ENCODE measurements at places on chromosomes 7 and 10. TPM values are rescaled to one million over a fixed set of nuclear protein-coding genes. Genes with fewer than 3 reads are reported as not detected.

- DNase-seq: no peak
Observed at GRCh38 chr10:72254813-72255568, 18.7 kb upstream of the DDIT4 start.

DNA sequence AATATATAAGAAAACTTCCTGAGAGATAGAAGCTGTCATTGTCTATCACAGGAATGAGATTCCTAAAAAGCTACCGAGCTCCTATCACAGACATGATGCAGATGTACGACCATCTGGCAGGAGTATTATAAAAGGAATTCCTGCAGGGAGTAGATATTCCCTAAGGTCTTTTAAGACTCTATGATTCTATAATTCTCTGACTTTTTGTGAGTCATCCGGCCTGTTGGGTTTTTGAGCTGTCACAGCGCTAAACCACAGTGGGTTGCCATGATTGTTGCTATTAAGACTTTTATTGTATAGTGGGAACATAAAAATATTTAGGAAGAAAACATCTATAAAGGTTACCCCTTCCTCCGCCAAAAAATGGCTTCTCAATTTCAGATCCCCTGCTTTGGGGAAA lies 223.4 kb downstream of the BMPER start:
- no peak for DNase-seq

- DNase-seq: no peak
Observed at GRCh38 chr10:14570800-14571199, 203.9 kb downstream of the FAM107B start.

The PTF1A gene
- total RNA-seq: not detected

- DNase-seq: no peak
Observed at GRCh38 chr10:79180414-79181221, 111.9 kb downstream of the ZMIZ1 start.

- DNase-seq: no peak
Observed at GRCh38 chr7:49400891-49401550, 372.4 kb upstream of the VWC2 start.

DNA sequence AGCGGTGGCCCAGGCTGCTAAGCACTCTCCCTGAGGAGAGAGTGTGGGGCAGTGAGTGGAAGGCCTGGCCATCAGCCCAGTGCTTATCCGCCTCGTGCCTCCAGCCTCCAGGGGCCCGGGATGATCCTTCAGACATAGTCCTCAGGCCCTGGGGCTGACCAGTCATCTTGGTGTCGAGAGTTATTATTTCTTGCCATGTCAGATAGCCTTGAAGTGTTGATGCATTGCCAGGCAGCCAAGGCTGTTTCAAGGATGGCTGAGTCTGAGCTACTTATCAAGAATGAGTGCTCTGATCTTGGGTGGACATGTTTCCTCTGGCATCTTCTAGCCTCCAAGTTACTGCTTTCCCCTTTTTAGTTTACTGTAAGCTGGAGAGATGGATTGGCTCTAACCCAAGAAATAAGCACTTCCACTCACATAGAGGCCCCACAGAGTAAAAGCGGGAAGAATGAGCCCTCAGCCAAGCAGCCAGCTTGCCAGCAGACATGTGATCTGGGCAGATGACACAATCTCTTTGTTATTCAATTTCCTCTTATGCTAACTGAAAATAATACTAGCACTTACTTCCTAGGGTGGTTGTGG lies 136.5 kb upstream of the NAMPT start:
- no peak for DNase-seq

GRCh38 chr10:22629852-22630233 lies 84.5 kb downstream of the PIP4K2A start:
- no peak for DNase-seq

DNA sequence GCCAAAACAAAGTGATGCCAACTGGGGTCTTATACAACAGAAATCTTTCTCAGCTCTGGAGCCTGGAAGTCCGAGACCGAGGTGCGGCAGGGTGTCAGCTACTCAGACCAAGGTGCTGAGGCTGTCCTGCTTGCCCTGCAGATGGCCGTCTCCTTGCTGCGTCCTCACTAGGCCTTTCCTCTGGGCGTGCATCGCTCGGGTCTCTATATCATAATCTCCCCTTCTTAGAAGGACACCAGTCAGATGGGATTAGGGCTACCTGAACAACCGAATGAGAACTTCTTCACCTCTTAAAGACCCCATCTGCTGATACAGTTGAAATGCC lies 244.7 kb downstream of the EBF3 start:
- DNase-seq: no peak

The NAPEPLD gene
- 2.4 TPM for total RNA-seq

DNA sequence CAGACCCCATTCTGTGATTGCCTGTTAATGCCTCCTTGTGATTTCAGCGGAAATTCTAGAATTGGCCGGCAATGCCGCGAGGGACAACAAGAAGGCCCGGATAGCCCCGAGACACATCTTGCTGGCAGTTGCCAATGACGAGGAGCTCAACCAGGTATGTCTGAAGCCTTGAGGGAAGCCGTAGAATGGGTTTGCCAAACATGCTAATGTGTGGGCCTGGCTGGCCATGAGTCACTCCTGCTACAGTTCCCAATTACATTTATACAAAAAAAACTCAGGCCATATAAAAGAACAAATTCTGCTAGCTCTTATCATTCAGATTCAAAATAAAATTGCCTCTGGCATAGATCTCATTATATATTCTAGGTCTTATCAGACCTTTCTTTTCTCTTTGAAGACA lies 37.4 kb downstream of the MACROH2A2 start:
- no peak for DNase-seq

DNA sequence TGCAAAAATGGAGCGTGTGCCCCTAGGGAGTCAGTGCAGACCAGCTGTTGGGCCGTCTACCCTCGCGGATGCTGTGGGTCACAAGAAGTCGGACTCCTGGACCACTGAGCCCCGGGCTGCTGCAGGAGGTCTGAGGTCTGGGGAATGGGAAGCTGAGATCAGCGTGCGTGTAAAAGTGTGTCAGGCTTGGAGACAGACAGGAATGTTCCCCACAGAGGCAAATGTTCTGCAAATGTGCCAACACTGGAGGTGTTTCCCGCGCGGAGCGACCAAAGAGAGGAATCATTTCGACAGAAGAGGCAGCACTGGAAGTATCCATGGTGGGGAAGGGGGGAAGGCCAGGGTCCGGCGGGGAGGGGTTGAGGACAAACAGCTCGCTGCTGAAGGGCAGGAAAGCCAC lies 643.8 kb upstream of the MGMT start:
- no peak for DNase-seq

The PNLIPRP2 gene
- not detected for total RNA-seq

GRCh38 chr7:79876848-79877252 lies 257.8 kb upstream of the GNAI1 start:
- no peak for DNase-seq

DNA sequence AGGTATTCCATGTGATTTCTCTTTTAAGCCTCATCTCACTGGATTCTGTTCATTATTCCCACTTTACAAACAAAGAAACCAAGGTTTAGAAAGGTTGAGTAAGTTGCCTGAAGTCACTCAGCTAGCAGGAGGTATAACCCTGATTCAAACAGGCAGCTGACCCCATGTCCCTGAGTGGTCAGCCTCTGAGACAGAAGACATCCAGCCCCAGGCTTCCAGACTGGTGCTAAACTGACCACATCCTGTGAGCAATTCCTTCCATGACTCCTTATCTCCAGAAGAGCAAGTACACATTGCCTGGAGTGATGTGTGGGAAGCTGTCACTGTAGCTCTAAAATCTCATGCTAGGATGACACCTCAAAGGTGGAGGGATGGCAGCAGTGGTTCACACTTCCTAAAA lies 3.7 kb downstream of the PLPP4 start:
- DNase-seq: no peak

DNA sequence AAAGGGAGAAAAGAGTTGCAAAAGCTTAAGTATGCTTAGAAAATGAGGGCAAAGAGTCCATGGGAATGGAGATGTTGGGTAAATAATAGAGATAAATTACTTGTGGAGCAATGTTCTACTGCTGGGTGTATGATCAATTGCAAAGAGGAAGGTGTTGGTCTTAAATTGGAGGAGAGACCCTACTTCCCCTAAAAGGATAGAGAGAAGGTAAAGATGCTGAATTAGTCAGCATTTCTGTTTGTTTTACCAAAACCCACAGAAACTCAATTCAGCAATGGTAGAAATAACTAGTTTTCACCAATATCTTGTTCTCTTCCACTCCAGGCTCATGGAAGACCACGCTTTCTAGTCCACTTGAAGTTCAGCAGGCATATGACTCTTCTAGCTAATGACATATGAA lies 32.1 kb downstream of the ASB4 start:
- no peak for DNase-seq

DNA sequence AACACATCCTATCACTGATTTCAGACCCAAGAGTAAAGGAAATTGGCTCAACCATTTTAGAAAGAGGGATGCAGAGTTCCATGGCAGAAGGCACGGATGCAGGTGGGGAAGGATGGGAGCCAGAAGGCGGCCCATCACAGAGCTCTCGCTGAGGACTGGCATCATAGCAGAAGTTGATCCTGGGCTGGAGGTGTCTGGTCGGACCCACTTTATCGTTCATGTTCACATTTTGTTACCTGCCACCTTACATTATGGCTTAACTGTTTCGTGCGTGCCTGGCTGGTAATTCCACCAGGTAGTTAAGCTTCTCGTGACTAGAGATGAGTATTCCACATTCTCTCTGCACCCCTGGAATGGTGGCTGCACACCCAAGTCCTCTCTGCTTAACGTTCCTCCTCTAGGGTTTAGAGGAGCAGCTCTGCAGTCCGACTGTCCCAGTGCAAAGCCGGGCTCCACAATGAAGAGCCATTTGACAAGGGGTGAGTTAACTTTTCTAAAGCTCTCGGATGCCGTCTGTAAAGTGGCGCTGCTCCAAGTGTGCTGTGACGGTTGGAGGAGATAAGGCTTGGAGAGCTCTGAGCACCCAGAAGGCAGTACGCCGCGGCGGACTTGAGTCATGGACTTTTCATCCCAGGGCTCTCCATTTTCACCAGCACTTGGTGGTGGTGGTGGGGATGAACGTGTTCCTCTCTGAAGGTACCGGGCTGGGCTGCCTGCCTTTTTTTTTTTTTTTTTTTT lies 157.1 kb upstream of the SHH start:
- DNase-seq: no peak

- no peak for DNase-seq
Observed at GRCh38 chr7:148912758-148913541, 28.9 kb upstream of the EZH2 start.

The PNLIP gene
- total RNA-seq: not detected

- no peak for DNase-seq
Observed at GRCh38 chr10:78549140-78549935, 515.7 kb downstream of the RPS24 start.

The FAM185A gene
- 4.8 TPM for total RNA-seq

- no peak for DNase-seq
Observed at GRCh38 chr7:22578007-22578733, 78.2 kb upstream of the STEAP1B start.

DNA sequence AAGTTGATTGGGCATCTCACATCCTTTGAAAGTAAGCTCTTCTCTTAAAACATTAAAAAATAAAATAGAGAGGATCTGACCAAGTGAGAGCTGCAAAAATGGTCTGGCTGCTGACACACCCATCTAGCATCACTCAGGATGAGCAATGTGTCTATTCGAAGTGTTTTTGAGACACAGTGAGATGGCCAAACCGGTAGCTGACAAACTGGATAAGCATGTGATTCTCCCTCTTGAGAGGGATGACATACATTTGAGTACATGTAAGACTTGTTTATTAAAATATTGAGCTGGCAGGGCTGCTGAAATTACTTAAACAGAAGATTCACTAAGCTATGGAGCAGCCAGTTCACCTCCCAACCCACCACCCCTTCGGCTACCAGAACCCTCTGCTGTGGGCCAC lies 333.9 kb downstream of the ADRA2A start:
- DNase-seq: no peak

The C7orf57 gene
- 0.29 TPM for total RNA-seq

DNA sequence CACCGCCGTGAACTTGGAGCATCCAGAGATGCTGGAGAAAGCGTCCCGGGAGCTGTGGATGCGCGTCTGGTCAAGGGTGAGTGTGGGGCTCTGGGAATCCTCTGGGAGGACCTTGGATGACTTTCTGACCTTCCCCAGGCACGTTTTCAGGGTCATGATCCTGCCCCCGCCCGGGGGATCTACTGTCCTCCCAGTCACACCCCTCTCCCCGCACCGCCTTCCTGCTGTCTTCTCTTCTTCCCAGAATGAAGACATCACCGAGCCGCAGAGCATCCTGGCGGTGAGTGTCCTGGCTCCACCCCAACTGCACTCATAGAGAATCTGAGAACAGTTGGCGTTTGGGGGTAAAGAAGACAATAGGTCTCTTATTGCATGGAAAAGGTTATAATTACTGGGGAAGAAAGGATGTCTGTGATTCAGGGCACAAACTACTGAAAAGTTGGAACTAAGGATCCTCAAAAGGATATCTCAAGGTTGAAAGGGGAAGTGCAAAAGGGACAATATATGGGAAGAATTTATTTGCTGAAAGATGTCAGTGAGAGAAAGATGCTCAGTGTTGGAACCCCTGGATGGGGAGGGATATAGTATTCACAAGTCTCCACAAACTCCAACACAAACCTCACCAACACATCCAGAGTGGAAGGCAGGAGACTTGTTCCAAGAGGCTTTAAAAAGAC lies 1.9 kb downstream of the GSTK1 start:
- DNase-seq: no peak

DNA sequence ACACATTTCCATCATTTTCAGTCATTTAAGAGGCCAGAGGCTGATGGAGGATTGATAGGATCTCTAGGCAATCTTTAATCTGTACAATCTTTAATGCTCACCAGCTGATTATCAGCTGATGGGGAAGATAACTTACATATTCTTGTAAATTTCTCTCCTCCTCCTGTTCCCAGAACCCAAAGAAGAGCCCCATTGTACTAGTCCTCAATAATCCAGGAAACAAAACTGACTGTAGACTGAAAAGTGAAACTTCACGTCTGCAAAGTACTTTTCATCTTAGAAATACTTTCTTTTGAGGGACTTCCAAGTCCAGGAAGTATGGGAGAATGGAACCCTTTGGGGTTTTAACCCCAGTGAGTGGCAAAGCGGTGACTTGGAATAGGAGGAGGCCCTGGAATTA lies 283.3 kb downstream of the FRMD4A start:
- no peak for DNase-seq

The TLX1 gene
- not detected for total RNA-seq

The ICA1 gene
- 4.5 TPM for total RNA-seq

GRCh38 chr10:124696446-124697392 lies 47.5 kb downstream of the FAM53B start:
- DNase-seq: no peak

DNA sequence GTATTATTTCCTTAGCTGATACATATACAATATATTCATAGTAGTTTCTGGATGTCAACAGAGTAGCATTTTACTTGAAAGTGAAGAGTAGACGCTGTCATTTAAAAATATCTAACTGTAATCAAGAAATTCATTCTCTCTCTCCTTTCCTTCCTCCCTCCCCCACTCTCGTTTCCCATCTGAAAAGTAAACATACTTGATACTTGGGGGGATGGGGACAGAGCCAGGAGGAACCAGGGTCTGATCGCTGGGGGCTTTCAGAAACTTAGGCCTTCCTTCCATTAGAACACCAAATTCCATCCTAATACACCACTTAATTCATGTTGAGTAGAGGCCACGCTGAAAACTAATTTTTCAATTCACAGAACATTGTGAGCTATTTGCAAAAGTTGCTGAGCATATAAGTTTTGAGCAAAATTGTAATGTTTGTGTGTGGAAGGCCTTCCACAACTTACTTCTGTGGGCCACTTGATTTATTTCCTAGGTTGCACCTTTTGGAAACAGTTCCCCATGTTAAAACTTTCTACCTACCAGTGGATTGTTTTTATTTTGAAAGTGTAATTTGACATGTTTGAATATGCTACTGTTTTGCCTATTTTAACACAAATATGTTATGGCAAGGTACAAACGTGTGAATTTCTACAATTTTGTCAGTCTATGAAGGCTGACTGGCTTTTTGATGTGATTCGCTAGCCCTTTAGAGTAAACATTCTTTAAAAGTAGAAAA lies 35.2 kb downstream of the CNPY1 start:
- no peak for DNase-seq

Measured in T-helper 17 cell (primary cell).